ENCODE measurements at places on chromosomes 7 and 10. TPM values are rescaled to one million over a fixed set of nuclear protein-coding genes. Genes with fewer than 3 reads are reported as not detected.

- no peak overlapping the region for H3K4me3 ChIP-seq
- no peak for DNase-seq
- H3K27me3 ChIP-seq = no peaks in the 10 kb centered on the region
- H3K36me3 ChIP-seq = no peaks in the 10 kb centered on the region
- H3K27ac ChIP-seq = no peak overlapping the region
Observed at GRCh38 chr7:2162959-2163358, 69.8 kb downstream of the MAD1L1 start.

- peaks cover 12% of the 10 kb centered on the region for H3K4me1 ChIP-seq
- peak; percentile 96 for DNase-seq
- no peaks in the 10 kb centered on the region for H3K36me3 ChIP-seq
- peak overlapping the region; percentile 87 for H3K27ac ChIP-seq
- peak overlapping the region; percentile 26 for H3K4me3 ChIP-seq
- no peaks in the 10 kb centered on the region for H3K27me3 ChIP-seq
Observed at GRCh38 chr10:10605551-10606081, 412.1 kb upstream of the CELF2 start.

DNA sequence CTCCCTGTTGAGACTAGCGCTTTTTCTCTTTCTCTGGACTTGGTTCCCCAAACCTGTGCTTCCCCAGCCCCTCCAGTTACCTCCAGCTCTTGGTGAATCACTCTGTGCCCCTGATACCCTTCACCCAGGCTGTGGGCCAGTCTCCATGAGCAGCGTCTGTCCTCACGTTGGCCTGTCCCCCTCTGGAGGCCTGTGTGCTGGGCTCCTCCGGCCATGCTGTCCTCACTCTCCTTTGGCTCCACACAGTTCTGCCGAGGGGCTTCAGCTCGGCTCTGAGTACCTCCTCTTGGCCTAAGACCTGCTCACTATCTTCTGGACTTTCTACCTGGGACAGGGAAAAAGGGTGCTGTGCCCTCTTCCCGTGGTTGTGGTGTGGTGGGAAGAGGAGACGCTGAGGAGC, 140.2 kb upstream of the TNS3 start:
- peaks cover 13% of the 10 kb centered on the region for H3K4me1 ChIP-seq
- DNase-seq = no peak
- H3K4me3 ChIP-seq = no peak overlapping the region
- no peaks in the 10 kb centered on the region for H3K27me3 ChIP-seq
- H3K27ac ChIP-seq = no peak overlapping the region

DNA sequence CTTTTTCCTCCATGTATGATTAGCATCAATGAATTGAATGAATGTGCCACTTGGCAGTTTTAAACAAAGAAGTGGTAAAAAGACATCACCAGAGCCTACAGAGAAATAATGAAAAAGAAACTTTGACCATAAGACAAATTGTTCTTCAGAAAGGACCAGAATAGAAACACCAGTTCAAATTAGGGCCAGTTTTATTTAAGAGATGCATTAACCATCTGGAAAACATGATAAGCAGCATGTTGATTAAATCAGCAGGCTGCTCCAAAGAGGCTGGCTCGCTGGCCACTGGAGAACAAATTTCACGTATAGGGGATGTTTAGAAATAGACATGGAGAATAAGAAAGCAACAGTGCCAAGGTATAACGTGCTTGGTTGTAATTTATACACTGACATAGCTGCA, 242.3 kb upstream of the AOAH start:
- H3K4me3 ChIP-seq = no peak overlapping the region
- no peaks in the 10 kb centered on the region for H3K4me1 ChIP-seq
- no peaks in the 10 kb centered on the region for H3K36me3 ChIP-seq
- no peaks in the 10 kb centered on the region for H3K27me3 ChIP-seq
- no peak for DNase-seq

DNA sequence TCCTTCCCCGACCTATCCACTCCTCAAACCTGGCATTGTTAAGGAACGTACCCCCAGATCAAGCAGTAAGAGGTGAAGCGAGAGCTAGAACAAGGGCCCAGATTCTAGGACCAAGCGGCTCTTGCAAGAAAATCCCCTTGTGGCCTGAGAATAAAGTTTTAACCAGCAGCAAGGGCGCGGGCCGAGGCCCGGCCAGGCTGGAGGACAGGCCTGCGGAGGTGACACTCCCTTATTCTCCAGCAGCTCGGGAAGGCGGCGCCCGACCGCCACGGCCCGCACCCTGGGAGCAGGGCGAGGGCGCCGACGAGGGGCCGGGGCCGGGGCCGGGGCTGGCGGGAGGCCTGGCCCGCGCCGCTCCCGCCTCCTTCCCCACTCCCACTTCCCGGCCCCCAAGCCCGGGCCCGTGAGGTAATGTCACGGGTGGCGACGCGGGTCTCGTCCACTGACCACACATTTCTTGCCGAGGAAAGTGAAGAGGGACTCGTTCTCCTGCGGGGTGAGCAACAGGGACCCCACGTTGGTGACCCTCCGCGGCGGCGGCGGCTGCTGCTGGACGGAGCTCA, 551 bp downstream of the WASL start:
- DNase-seq = peak; percentile 76
- peaks cover 30% of the 10 kb centered on the region for H3K4me1 ChIP-seq
- peak overlapping the region; percentile 94 for H3K4me3 ChIP-seq

DNA sequence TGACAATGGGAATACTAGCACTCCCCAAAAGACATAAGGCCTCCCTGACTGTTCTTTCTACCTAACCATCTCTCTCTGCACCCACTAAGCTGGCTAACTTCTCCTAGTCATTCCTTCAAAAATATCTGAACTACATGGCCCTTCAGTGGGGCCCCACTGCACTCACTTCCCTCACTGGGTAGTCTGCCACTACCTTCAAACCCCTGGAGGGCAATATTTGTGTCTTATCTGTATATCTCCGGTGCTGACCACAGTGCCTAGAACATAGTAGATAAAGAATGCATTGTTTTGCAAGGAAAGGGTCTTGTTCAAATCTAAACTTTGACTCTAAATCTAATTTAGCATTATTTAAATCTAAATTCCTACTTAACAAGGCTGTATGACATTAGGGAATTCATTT, 44.3 kb downstream of the CACUL1 start:
- DNase-seq = no peak
- H3K27ac ChIP-seq = no peak overlapping the region
- H3K4me1 ChIP-seq = no peaks in the 10 kb centered on the region
- no peaks in the 10 kb centered on the region for H3K27me3 ChIP-seq

DNA sequence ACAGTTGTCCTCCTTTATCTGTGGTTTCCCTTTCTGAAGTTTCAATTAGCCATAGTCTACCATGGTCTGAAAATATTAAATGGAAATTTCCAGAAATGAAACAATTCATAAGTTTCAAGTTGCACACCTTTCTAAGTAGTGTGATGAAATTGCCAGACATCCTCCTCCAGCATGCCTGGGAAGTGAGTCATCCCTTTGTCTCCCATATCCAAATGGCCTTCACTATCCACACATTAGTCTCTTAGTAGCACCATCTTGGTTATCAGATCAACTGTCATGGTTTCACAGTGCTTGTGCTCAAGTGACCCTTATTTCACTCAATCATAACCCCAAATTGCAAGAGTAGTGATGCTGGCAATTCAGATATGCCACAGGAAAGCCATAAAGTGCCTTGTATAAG, 83.4 kb upstream of the PPP1R9A start:
- 0 out of 2 replicates have a peak, but pooled peaks cover 4% of the 10 kb centered on the region for H3K4me1 ChIP-seq
- peak; percentile 26 for DNase-seq

GRCh38 chr10:78754269-78755062, 314.3 kb upstream of the ZMIZ1 start:
- no peaks in the 10 kb centered on the region for H3K27me3 ChIP-seq
- DNase-seq = peak; percentile 47
- peaks cover 23% of the 10 kb centered on the region for H3K4me1 ChIP-seq
- no peak overlapping the region for H3K27ac ChIP-seq
- H3K36me3 ChIP-seq = no peaks in the 10 kb centered on the region
- no peak overlapping the region for H3K4me3 ChIP-seq

DNA sequence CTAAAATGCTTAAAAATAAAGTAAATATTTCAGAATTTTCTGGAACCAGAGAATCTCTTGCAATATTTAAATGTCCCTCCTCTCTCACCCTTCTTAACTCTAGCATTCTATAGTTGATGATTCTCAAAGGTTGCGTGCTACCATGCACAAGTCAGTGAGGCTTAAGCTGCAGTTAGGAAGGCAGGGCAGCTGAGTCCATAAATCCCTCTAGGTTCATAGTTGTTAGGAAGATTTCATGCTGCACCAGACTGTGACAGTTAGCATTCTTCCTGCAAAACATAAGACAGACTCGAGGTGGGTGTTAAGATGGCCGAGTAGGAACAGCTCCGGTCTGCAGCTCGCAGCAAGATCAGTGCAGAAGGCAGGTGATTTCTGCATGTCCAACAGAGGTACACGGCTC, 70.6 kb downstream of the MET start:
- no peak overlapping the region for H3K27ac ChIP-seq
- no peak overlapping the region for H3K4me3 ChIP-seq
- no peaks in the 10 kb centered on the region for H3K27me3 ChIP-seq
- DNase-seq = no peak

GRCh38 chr10:89518876-89519842, 16.2 kb downstream of the SLC16A12 start:
- no peaks in the 10 kb centered on the region for H3K27me3 ChIP-seq

Gene PRSS37
- not detected for total RNA-seq

Gene RADIL
- 0.13 TPM for total RNA-seq

Gene SLC29A3
- total RNA-seq = 3.0 TPM

Gene ZNF503
- 17.5 TPM for total RNA-seq

Data from GM23248 (cell line).